ENCODE measurements at places on chromosomes 3 and 15.

- DNase-seq: no peak
Observed at GRCh38 chr15:98438326-98438725, 210.0 kb upstream of the IGF1R start.

- no peak for DNase-seq
Observed at GRCh38 chr3:72860846-72861245, 12.6 kb upstream of the SHQ1 start.

DNA sequence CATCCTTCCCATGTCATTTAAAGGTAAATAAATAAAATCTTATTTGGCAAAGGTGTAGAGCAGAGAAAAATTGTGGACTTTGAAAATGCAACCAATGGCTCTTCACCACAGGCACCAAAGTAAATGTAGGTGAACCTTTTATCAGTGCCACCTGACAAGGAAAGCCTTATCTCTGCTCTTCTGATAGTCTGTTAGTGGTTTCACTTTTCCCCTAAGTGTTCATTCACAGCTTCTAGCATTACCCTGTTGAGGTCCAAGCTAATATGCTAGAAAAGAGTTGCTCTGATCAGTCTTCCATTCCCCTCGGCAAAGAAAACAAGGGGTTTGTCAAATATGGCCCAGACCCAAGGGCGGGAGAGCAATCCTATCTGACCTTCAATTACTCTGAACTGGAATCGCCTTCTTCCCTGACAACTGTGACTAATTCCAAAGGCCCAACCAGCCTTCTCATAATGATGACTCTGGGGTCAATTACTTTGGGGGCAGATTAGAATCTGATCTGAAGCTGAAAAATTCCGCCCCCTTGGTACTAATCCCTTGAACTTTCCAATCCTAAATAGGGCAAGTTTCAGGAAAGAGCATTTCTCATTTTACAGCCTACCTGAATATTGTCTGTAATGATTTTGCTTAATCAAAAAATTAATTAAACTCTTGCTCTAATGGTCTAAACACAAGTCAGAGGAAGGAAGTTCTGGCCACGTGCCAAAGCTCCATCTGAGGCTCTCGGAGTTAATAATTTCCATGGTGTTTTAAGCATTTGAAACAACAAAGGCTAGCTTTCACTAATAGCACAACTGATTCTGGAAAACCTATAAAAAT lies 52.4 kb downstream of the SETMAR start:
- DNase-seq: no peak

- DNase-seq: no peak
Observed at GRCh38 chr3:136804141-136804540, 14.8 kb upstream of the SLC35G2 start.

GRCh38 chr3:159761369-159761768 lies 227.3 kb upstream of the IL12A start:
- no peak for DNase-seq

All from naive B cell (primary cell).